ENCODE measurements at places on chromosomes 5 and 9. TPM values are rescaled to one million over a fixed set of nuclear protein-coding genes. Genes with fewer than 3 reads are reported as not detected.

HAND1 gene
- 0.12 TPM for polyA plus RNA-seq

RNF180 gene
- 1.4 TPM for polyA plus RNA-seq

SH3RF2 gene
- 7.2 TPM for polyA plus RNA-seq

HAVCR2 gene
- polyA plus RNA-seq: 8.8 TPM

PCAT7 gene
- polyA plus RNA-seq: 0.28 TPM

PCDHB6 gene
- 0.16 TPM for polyA plus RNA-seq

PTGDS gene
- 158 TPM for polyA plus RNA-seq

DRD1 gene
- polyA plus RNA-seq: 0.12 TPM

TCF7 gene
- 2.9 TPM for polyA plus RNA-seq

EIF4EBP3 gene
- 69.5 TPM for polyA plus RNA-seq

DNA sequence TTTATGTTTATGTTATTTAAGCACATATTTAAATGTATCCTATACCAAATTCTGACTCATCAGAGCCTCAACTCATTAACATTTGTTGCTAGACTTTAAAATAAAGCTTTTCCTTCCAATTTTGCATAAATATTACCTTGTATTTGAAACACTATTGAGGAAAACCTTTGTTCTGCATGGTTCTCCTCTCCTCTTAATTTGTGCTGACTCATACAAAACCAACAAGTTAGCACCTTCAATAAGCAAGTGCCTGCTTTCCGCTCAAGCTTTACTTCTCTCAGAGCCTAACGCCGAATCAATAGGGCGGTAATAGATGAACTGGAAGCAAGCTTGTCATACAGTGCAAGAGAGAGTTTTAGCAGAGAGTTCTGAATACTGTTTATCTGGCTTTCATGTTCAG lies 7.9 kb downstream of the AMACR start:
- DNase-seq: no peak

- no peak for DNase-seq
Observed at GRCh38 chr5:68367287-68367686, 151.7 kb downstream of the PIK3R1 start.

GRCh38 chr5:28493456-28493855 lies 1455.1 kb upstream of the CDH9 start:
- no peak for DNase-seq

DNA sequence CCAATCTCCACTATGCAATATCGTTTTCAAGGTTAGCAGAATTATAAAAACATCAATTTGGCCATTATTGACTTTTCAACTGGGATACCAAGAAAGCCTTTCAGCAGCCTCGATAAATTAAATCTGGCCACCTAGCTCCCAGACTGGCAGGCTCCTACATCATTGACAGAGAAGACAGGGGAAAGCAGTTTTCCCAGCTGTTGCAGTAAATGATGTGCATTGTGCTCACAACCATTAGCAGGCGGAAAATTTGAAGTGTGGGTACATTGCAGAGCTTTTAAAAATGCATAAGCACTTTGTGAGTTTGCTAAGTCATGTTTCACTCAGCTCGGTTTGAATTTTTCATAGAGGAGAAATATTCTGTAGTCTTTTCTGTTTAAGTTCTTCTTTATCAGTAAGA lies 297.9 kb downstream of the KCTD16 start:
- DNase-seq: peak; percentile 59

GRCh38 chr9:109355564-109356297 lies 34.9 kb upstream of the EPB41L4B start:
- no peak for DNase-seq

- DNase-seq: no peak
Observed at GRCh38 chr5:5629607-5629978, 207.1 kb downstream of the ICE1 start.

GRCh38 chr5:174532455-174533453 lies 191.6 kb upstream of the MSX2 start:
- DNase-seq: peak; percentile 89

DNA sequence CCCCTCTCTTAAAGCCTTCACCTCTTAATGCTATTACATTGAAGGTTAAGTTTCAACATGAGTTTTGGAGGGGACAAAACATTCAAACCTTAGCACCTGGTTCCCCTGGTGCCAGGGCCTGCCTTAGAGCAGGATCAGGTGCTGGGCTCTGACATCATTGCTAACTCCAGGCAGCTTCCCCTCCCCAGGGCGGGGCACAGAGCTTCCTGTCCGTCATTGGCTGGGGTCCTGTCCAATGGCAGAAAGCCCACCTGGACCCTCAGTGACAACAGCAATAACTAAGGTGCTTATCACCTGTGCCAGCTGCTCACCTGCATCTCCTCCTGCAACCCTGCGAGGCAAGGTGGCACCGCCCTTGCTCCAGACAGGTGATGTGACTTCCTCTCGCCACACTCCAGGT lies 177.4 kb downstream of the NSG2 start:
- no peak for DNase-seq

- no peak for DNase-seq
Observed at GRCh38 chr9:22363421-22363887, 83.2 kb upstream of the DMRTA1 start.

- DNase-seq: no peak
Observed at GRCh38 chr5:84285641-84286637, 98.7 kb downstream of the EDIL3 start.

- DNase-seq: no peak
Observed at GRCh38 chr9:99069075-99069474, 35.8 kb upstream of the TGFBR1 start.

DNA sequence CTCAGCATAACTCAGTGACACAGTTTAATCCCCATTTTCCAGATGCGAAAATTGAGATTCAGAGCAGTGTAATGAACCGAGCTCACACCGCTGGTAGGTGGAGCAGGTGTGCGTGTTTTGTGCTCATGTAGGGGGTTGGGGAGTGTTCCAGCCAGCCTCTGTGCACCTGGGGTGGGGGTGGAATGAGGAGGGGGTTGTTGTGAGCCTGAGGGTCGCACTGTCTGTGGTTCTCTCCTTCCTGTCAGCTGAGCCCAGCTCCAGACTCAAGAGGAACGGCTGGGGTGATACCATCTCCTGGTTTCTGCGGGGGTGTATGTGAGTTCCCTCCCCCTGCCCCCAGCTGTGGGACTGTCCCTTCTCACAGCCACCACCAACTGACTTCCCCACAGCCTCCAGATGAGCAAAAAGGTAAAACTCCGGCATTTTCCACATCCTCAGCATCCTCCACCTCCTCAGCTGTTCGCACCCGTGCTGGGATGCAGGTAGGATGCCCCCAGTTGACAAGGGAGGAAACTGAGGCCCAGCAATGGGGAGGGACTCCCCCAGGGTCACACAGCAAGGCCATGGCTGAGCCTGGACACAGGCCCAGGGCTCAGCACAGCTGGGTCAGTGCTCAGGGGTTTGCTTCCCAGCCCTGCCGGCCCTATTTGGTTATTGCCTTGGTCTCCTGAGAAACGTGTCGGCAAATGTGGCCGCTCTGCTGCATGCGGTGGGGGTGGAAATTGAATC lies 2.1 kb downstream of the SH2D3C start:
- DNase-seq: no peak

- peak; percentile 50 for DNase-seq
Observed at GRCh38 chr5:143182901-143183820, 220.3 kb downstream of the NR3C1 start.

- DNase-seq: peak; percentile 17
Observed at GRCh38 chr9:137982200-137982599, 104.6 kb downstream of the CACNA1B start.

GRCh38 chr5:170518277-170518676 lies 14.5 kb downstream of the KCNIP1 start:
- no peak for DNase-seq

GRCh38 chr5:90191352-90192045 lies 218.1 kb downstream of the CETN3 start:
- DNase-seq: no peak

GRCh38 chr9:93009337-93010015 lies 49.0 kb upstream of the SUSD3 start:
- DNase-seq: no peak

GRCh38 chr9:20884985-20885593 lies 146.4 kb downstream of the HACD4 start:
- peak; percentile 59 for DNase-seq

- no peak for DNase-seq
Observed at GRCh38 chr5:80355686-80356085, 35.9 kb downstream of the SPZ1 start.

DNA sequence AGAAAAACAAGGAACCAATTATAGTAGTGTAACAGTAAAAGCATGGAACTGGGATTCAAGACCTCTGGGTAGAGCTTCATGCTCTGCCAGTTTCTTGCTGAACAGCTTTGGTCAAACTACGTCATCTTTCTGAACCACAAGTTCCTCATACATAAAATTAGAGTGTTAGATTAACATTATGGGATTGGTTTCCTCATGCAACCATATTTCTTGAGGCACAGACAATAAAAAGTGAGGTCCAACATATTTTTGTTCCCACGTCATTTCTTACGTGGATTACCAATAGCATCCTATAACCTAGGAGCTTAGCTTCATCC lies 354.8 kb downstream of the TMEM232 start:
- DNase-seq: no peak

DNA sequence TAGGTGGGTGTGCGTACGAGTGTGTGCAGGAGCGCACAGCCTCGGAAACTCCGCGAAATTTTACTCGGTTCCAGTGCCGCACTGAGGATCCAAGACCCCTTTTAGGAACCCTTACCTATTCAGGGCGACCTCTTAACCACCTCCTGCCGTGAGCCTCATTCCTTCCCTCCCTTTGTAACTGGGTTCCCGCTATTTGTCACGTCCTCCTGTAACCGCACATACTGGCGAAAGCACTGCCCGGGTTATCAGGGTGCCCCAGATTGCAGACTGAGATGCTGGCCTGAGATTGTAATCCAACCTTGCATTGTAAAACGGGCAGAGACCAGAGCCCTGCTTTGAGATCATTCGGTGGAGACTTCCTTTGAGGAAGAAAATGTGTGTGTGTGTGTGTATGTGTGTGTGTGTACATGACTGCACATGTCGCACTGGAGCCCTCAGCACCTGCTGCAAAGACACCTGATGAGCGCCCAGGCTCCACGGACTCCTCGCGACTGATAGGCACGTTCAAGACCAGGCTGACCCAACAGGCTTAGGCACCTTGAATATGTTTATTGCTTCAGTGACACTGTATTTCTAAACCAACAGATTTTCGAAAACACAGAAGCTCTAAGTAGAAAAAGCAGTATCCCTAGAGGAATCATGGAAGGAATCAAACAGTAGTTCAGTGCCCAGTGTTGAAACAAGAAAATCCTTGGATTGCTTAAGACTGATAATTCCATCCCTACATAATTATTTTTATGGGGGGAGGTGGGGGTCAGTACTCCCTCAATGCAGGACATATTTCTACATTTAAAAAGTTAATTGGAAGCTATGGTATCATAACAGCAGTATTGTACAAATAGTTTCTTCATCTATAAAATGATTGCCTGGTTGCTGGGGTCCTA lies 86.5 kb upstream of the TNFAIP8 start:
- peak; percentile 49 for DNase-seq

GRCh38 chr9:97794666-97795065 lies 58.4 kb upstream of the FOXE1 start:
- no peak for DNase-seq

DNA sequence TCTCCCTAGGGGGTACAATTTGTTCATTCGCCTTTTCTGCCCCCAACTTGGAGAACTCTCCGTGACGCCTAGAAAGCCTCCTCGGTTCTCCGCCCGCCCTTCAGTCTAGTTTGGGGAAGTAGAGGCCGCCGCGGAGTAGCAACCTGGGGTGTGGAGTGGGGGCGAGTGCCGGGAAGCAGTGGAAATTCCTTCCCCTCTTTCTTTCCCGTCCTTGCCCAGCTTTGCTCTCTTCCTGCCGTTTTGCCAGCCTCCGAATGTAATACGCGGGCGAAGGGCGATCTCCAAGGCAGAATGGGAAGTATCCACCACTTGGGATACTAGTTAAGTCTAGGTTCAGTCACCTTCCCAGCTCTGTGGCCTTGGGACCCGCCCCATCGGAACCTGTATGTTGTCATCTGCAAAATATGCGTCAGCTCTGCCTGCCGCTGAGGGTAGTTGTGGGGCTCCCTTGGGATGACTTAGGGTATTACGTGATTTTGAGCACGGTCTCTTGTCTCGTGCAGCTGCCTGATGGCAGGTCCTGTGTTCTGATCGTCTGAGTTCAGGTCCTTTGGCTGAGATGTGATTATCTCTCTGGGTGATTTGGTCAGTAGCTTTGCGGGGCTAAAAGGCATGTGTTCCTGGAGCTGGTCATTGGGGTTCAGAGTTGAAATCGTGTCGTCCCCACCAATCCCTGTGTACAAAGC lies 724 bp downstream of the PAM start:
- DNase-seq: peak; percentile 87

DNA sequence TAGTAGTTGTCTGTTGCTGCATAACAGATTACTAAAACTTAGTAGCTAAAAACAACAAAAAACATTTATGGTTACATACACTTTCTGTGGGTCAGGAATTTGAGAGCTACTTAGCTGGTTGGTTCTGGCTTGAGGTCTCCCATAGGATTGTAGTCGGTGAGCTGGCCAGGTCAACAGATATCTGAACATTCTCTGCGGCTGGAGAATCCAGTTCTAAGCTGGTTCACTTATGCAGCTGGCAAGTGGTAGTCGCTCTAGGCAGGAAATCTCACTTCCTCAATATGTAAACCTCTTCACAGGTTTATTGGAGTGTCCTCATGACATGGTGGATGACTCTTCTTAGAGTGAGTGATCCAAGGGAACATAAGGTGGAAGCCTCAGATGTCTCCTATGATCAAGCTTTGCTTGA lies 65.7 kb upstream of the TNFAIP8 start:
- DNase-seq: no peak

- no peak for DNase-seq
Observed at GRCh38 chr5:119032656-119033055, 38.2 kb upstream of the DMXL1 start.

DNA sequence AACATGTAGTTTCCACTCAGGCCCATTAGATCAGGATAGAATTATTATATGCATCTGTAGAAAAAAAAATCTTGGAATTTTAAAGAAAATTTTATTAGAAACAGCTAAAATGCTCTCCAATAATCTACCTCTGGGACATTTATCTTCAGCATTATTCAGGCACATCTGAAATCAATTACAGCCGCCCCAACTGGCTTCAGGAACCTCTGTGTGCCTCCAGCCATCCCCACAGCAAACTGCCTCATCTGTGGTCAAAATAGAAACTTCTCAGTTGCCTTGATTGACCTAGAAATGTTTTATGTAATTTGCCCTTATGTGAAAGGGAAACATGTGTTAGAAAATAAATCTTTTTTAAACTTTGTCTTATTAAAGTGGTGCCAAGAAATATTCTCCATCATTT lies 120.1 kb upstream of the LPAR1 start:
- DNase-seq: no peak

DNA sequence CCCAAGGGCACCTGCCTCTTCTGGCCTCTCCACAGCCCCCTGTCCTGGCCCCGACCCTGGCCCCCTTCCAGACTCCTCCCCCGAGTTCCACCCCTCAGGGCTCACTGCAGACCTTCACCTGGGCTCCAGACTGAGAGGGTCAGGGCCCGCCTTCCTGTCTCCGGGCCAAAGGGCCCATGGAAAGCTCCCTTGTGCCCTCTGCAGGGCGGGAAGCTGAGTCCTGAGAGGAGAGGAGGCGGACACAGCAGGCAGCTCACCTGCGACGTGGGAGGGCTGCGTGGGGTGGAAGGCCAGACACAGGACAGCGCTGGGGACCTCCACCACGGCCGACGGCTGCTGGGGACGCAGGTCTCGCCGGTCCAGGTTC lies 20.6 kb downstream of the DYNC2I2 start:
- DNase-seq: peak; percentile 60
